Mesendoderm (in vitro differentiated cells): ENCODE measurements at places on chromosomes 7 and 10.

DNA sequence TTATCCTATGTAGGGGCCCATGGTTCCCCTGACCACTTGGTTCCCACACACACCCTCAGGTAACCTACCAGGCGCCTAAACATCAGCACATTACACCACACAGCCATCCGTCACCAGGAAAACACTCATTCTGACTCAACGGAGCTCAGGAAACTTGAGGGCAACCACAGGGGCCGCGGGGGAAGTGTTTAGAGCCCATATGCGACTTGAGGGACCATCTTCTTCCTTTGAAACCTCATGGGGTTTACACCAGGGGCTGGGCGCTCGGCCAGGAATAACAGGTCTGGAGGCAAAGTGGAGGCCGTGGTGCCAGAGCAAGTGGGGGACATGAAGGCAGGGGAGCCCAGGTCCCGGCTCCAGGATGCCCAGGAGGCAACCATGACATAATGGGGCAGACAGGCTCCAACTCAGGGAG is 1.5 kb downstream of the STX1A start:
- H3K27ac ChIP-seq, result no peak overlapping the region
- no peaks in the 10 kb centered on the region for H3K36me3 ChIP-seq
- H3K4me3 ChIP-seq, result no peak overlapping the region
- H3K27me3 ChIP-seq, result peaks cover 2% of the 10 kb centered on the region

DNA sequence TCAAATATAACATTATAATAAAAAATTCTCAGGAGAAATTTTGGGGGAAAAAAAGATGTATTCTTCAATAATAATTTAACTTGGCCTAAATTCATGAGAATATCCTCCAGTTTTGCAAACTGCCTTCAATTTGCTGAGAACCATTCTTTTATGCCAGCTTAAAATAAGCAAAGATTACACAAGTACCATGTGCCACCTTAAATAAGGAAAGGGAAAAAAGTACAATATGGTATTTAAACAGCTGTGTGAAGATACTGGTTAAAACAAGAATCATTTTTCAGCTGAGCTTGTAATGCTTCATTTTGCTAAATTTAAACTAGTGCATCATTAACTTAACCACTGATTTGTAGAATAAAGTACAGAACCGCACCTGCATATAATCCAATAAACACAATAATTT is 217.8 kb downstream of the LRRN3 start:
- H3K27ac ChIP-seq, result no peak overlapping the region
- DNase-seq, result no peak
- no peaks in the 10 kb centered on the region for H3K27me3 ChIP-seq
- no peaks in the 10 kb centered on the region for H3K4me1 ChIP-seq
- no peaks in the 10 kb centered on the region for H3K36me3 ChIP-seq

DNA sequence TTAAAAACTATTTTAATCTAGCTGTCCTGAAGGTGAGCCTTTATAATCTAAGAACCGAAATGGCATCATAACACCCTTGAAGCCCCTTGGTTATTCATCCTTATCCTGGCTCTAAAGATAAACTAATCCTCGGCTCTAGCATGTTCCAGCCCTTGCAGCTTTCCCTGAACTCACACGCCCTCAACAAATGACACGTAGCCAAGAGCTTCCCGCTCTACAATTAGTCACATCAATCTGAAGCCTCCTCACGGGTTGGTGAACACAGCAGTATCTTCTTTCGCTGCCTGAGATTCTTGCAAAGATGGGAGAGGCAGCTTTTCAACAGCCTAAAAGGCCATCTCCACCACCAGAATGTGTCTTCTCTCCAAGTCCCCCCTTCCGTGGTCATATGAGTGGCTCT is 4.1 kb downstream of the FRMD4A start:
- H3K36me3 ChIP-seq, result no peaks in the 10 kb centered on the region
- no peak for DNase-seq
- peaks cover 3% of the 10 kb centered on the region for H3K4me1 ChIP-seq

DNA sequence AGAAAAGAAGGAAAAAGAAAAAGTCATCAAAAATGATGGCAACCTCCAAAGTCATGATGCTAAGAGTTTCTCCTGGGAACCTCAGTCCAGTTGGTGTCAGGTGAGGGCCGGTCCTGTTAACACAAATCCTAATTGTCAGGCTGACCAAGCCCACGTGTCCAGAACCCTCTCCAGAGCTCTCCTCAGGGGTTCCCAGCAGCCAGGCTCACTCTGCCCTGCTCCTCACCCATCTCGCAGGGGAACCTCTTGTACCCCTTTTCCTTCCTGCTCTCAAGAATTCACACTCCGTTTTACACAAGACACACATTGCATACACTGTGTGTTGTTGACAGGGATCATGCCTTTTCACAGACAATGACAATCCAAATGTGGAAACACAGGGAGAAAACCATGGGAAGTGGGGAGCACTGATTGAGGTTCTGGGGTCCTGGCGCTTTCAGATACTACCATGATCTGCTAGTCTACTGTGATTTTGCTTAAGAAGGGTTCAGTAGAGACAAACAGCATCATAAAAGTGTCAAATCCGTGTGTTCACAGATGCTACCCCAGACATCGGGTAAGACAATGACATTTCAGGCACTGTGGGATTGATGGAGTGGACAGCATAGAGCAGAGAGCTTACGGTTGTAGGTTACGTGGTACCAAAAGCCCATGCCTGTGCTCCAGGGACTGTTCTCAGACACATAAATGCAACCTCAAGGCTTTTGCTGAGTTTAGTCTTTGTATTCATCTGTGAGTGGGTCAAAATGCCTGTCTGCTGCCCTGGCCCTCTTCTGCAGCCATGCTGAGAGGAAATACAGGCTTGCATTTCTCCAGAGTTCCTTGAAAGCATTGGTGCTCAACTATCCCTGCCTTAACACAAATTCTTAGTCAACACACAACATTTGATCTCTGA is 16.0 kb downstream of the IL2RA start:
- H3K36me3 ChIP-seq, result no peaks in the 10 kb centered on the region
- no peak overlapping the region for H3K27ac ChIP-seq
- no peaks in the 10 kb centered on the region for H3K27me3 ChIP-seq
- no peak overlapping the region for H3K4me3 ChIP-seq
- H3K4me1 ChIP-seq, result no peaks in the 10 kb centered on the region

DNA sequence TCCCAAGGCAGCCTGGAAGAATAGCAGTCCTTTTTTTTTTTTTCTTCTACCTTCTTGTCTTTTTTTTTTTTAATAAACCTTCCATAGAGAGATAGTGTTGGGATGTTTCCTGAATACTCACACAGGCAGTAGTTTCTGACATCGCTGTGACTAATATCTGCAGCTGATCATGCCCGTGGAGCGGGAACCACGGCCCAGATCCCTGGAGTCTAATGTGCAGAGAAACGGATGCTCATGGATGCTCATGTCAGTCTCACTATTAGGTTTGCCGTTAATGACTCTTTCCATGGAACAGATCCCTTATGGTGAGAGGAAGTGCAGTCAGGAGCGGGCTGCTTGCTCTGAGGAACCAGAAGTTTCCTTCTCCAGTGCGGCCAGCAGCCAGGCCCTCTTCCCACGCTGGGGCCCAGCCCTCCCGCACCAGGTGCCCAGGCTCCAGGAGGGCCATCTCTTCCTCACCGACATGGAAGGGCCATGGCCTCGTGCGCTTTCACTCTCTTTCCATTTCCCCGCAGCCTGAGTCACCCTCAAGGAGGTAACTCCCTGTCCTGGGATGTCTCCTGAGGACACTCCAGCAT is 132.5 kb downstream of the WDR37 start:
- H3K27ac ChIP-seq, result no peak overlapping the region
- no peaks in the 10 kb centered on the region for H3K36me3 ChIP-seq
- no peak for DNase-seq
- no peaks in the 10 kb centered on the region for H3K4me1 ChIP-seq
- H3K4me3 ChIP-seq, result no peak overlapping the region
- H3K27me3 ChIP-seq, result no peaks in the 10 kb centered on the region

DNA sequence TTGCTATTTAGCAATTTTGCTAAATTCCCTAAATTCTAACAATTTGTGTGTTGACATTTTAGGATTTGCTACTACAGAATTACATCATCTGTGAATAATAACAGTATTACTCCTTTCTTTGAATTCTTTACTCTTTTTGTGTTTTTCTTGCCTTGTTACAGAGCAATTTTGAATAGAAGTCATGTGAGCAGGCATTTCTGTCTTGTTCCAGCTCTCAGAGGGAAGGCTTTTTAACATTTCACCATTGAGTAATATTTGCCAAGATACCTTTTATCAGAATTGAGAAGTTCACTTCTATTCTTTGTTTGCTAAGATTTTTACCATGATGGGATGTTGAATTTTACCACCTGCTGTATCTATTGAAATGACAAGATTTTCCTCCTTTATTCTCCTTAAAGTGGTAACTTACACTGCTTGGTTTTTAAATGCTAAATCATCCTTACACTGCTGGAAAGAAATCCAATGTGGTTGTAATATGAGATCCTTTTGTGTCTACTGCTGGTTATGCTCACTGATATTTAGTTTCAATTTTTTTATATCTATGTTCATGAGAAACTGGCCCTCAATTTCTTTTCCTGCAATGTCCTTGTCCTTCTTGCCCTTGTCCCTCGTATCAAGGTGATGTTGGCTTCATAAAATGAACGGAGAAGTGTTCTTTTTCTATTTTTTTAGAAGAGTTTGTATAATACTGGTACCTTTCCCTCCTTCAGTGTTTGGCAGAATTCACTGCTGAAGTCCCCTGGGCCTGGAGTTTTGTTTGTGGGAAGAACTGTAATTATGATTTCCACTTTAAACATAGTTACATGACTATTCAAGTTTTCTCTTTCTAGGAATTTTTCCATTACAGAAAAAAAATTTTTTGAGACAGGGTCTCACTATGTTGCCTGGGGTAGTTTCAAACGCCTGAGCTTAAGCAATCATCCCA is 50.3 kb upstream of the ATP6V0A4 start:
- no peaks in the 10 kb centered on the region for H3K4me1 ChIP-seq
- H3K27ac ChIP-seq, result no peak overlapping the region
- H3K27me3 ChIP-seq, result no peaks in the 10 kb centered on the region
- H3K36me3 ChIP-seq, result peaks cover 1% of the 10 kb centered on the region
- H3K4me3 ChIP-seq, result no peak overlapping the region
- DNase-seq, result no peak

DNA sequence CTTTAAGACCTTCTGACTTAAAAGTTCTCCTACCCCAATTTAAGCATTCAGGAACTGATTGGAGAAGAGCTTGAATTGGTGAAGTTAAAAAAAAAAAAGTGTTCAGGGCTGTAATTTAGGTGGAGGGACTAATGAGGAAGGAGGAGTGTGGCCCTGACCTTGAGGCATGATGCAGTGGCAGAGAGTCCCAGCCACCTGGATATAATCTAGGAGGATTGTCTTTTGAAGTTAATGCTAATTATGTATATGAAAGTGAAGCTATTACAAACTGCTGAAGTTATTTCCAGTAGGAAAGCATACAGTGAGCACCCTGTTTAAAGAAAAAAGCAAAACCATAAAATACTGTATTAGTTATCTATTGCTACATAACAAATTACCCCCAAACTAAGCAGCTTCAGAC is 31.5 kb downstream of the ADD3 start:
- H3K27ac ChIP-seq, result no peak overlapping the region
- H3K36me3 ChIP-seq, result no peaks in the 10 kb centered on the region
- no peak overlapping the region for H3K4me3 ChIP-seq
- H3K27me3 ChIP-seq, result no peaks in the 10 kb centered on the region
- no peak for DNase-seq

- H3K36me3 ChIP-seq, result no peaks in the 10 kb centered on the region
- no peak overlapping the region for H3K27ac ChIP-seq
- peaks cover 12% of the 10 kb centered on the region for H3K4me1 ChIP-seq
- no peaks in the 10 kb centered on the region for H3K27me3 ChIP-seq
- no peak overlapping the region for H3K4me3 ChIP-seq
- DNase-seq, result no peak
Measured at GRCh38 chr10:125049216-125049881, 107.4 kb downstream of the ZRANB1 start.

DNA sequence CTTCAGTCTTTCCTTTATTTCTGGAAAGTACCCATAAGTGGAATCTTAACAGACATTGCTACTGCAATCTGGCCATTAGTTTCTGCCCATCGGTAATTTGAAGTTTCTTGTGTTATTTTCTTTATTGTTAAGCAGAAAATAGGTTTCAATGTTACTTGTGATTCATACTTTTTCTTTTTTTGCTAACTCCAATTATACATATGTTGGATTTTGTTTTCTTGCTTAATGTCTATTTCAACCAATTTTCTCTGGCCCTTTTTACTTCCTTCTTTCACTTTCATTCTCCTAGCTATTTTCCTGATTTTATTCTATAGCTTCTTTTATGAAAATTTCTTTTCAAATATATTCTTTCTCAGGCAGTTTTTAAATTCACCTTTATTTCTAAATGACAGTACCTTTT is 457.4 kb downstream of the TCERG1L start:
- no peak overlapping the region for H3K4me3 ChIP-seq
- H3K27ac ChIP-seq, result no peak overlapping the region
- H3K27me3 ChIP-seq, result no peaks in the 10 kb centered on the region
- no peaks in the 10 kb centered on the region for H3K4me1 ChIP-seq
- no peak for DNase-seq

DNA sequence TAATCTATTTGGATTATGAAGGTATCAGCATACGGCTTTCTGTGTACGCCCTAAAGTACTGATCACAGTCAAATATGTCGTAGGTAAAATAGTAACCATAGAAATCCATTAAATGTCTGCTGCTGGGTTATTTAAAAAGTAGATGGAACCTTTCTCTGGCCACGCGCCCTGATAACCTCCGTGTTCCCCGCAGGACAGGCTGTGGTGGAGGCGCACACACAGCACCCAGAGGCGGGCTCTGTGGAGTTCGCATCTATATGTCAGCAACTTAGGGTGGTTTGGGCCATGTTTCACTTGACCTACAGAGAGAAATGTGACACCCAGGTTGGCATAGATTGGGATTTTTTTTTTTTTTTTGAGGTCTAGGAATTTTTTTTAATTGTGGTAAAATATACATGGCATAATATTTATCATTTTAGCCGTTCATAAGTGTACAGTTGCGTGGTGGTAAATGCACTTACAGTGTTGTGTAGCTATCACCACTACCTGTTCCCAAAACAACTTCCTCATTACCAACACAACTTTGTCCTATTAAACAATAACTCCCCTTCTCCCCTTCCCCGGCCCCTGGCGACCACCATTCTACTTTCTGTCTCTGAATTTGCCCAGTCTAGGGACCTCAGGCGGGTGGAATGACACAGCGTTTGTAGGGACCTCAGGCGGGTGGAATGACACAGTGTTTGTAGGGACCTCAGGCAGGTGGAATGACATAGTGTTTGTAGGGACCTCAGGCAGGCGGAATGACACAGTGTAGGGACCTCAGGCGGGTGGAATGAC is 15.4 kb downstream of the PPP2R2D start:
- no peaks in the 10 kb centered on the region for H3K36me3 ChIP-seq
- H3K4me3 ChIP-seq, result no peak overlapping the region
- no peaks in the 10 kb centered on the region for H3K27me3 ChIP-seq
- H3K4me1 ChIP-seq, result no peaks in the 10 kb centered on the region
